ENCODE measurements at places on chromosomes 1 and 21.
A peak's percentile ranks its signal among the peaks of the same experiment; 100 is the strongest.

DNA sequence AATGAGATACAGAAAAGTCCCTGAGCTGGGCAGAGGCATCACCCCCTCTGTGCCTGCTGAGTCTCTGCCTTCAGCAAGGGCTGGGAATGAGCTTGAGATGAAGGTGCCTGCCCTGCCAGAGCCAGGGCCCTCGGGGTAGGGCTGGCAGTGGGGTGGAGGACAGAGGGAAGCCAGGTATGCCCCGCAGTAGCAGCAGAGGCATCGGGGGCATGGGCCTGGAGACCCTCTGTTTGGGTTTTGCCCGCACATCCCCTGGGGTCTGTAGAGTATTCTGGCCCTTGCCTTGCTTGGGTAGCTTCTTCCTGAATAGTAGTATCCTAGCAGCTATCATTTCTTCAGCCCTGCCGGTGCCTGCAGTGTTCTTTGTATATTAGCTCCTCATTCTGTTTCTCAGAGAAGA is 33.0 kb downstream of the QSOX1 start:
- no peak for DNase-seq

DNA sequence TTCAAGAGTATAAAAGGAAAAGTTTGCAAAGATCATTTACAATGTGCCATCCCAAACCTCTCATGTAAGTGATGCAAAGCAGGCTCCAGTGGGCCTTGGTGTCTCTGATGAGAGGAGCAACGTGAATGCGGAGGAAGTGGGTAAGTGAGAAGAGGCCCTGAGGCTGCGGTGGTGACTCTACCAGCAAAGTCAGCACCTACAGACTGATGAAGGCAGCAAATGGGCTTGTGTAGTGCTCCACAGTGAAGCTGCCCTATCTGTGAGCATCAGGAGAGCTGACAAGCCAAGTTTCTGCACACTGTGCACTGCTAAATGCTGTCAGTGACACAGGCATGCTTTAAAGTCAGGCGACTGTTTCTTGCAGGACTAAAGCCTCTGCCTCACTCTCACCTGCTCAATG is 15.6 kb upstream of the RAP1A start:
- peak; percentile 66 for DNase-seq

DNA sequence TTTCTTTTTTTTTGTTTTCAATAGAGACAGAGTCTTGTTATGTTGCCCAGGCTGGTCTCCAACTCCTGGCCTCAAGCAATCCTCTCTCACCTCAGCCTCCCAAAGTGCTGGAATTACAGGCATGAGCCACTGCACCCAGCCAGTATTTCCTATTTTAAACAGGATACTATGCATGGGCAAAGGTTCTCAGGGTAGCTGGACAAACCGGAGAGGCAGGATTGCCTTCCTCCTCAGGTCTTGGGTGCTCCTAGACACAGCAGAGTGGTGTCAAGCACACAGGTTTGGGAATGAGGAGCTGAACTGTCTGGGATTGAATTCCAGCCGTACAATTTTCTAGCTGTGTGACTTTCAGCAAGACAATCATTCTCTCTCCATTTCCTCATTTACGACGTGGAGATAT is 22.9 kb upstream of the HNRNPU start:
- DNase-seq, result no peak

GRCh38 chr1:43438006-43438405 is 15.7 kb downstream of the HYI start:
- DNase-seq, result no peak

DNA sequence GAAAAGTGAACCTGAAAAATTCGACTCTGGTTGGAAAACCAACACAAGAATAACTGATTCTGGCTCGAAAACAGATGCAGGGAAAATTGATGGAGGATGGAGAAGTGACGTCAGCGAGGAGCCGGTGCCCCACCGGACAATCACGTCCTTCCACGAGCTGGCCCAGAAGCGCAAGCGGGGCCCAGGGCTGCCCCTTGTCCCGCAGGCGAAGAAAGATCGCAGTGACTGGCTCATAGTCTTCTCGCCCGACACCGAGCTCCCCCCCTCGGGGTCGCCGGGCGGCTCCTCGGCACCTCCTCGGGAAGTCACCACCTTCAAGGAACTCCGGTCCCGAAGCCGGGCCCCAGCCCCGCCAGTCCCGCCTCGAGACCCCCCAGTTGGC is 1.9 kb downstream of the RUSC1 start:
- no peak for DNase-seq

- no peak for DNase-seq
These were observed 73.7 kb upstream of the ST6GALNAC5 start for GRCh38 chr1:76793594-76793993.

DNA sequence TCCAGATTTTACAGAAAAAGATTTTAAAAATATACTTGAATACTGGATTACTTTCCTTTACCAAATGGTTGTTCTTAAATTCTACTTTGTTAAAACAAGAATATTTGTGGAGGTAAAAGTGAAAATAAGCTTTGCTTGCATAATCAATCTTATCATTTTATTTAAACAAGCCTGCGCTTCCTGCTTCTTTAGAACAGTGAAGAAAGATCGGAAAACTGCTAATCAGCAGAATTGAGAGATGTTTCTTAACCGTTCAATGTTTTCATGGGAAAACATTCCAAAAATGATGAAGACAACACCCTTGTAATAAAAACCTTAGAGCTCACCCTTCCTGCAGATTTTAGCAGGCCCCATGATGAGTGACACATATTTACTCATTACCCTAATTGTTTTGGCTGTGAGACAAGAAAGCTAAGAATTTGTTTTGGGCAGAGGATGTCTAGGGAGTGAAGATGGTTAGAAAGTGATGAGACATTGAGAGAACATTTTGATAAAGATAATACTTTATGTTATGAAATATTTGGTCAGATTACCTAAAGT is 72.6 kb downstream of the TPR start:
- no peak for DNase-seq

DNA sequence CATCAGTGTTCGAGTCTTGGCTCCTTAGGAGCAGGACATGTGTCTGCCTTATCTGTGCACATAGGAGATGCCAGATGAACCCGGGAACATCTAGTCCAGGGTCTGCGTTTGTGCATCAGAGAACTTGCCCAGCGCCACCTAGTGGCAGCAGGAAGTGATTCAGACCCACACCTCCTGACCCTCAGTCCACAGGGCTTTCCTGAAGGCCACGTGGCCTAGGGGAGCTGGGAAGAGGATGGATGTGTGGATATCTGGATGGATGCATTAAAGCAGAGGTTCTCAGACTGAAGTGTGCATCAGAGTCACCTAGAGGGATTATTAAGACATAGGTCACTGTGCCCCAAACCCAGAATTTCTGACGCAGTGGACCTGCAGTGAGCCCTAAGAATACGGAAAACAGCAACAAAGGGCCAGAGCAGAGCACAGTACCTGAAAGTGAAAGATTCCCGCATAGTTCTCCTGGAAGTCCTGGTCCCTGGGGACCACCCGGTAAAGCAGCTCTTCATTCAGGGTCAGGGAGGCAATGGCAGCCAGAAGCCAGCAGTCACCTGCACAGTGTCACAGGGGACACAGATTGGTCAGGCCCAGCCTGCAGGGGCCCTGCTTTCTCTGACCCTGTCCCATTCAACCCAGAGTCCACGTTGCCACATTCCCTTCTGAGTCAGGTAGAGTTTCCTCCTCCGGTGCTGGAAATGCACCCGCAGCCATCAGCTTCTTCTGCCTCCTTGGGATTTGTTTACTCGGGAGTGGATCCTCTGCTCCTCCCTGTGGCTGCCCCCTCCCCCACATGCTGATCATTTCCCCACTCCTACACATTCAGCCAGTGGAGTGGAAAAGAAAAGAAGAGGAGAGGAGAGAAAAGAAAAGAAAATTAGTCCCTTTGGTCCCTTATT is 37.0 kb downstream of the CAPN8 start:
- peak; percentile 13 for DNase-seq

GRCh38 chr21:25188677-25189079 is 418.6 kb downstream of the MRPL39 start:
- DNase-seq, result no peak

DNA sequence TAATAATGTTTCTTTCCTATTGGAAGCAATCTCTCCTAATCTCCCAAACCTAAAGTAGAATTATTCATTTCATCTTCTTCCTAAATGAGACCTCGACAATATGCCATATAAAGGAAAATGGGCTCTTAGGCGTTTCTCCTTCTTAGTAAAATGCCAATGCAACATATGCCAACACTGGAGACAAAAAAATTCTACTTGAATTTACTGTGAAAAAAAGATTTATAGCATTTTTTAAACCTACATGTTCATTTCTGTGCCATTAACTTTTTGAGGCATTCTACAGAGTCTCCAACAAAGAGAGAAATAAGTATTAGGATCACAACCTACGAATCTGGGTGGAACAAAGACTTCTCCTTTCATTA is 1.3 kb downstream of the WDR47 start:
- no peak for DNase-seq

- no peak for DNase-seq
These were observed 22.6 kb downstream of the CLCA1 start for GRCh38 chr1:86491171-86491950.

DNA sequence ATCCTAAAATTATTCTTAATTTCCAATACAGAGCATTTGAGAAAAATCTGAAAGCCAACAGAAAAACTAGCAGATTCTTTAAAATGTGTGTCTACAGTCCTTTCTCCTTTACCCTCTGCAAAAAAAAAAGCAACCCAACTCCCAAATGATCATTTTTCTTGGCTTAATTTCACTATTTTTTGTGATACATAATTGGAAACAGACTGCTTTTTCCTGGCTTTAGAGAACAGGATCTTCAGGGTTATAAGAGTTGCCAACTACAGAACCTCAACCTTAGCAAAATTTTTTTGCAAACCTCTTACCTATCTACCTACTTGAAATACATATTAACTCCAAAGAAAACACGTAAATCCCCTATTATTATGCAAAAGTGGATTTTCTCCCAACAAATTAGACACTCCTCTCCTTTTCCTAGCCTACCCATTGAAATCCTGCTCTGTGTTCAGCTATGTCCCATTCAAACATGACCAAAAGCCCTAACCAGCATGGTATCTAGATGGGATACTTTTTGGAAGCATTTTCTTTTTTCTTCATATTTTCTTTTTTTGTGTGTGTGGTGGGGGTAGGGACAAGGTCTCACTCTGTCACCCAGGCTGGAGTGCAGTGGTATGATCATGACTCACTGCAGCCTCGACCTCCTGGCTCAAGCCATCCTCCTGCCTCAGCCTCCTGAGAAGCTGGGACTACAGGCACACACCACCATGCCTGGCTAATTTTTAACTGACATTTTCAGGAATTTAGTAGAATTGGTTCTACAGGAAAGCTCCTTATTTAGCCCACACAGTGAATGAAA is 9.0 kb downstream of the TGFBR3 start:
- DNase-seq, result no peak

DNA sequence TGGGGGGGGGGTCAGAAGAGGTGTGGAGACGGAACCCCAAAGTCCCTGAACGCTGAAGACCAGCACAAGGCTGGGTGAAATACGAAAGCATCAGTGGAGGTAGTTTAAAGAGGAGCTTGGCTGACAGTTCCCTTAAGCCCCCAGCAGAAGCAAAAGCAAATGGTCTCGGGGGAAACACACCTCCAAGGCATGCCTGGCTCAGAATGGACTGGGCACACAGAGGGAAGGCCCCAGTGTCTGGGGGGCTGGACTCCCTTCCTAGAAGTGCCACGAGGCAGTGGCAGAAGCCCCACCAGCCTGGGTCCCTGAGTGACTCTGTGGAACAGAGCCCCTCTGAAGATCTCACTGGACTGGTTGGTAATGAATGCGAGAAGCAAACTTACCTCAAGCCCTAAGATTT is 43.9 kb downstream of the UBE2G2 start:
- no peak for DNase-seq

DNA sequence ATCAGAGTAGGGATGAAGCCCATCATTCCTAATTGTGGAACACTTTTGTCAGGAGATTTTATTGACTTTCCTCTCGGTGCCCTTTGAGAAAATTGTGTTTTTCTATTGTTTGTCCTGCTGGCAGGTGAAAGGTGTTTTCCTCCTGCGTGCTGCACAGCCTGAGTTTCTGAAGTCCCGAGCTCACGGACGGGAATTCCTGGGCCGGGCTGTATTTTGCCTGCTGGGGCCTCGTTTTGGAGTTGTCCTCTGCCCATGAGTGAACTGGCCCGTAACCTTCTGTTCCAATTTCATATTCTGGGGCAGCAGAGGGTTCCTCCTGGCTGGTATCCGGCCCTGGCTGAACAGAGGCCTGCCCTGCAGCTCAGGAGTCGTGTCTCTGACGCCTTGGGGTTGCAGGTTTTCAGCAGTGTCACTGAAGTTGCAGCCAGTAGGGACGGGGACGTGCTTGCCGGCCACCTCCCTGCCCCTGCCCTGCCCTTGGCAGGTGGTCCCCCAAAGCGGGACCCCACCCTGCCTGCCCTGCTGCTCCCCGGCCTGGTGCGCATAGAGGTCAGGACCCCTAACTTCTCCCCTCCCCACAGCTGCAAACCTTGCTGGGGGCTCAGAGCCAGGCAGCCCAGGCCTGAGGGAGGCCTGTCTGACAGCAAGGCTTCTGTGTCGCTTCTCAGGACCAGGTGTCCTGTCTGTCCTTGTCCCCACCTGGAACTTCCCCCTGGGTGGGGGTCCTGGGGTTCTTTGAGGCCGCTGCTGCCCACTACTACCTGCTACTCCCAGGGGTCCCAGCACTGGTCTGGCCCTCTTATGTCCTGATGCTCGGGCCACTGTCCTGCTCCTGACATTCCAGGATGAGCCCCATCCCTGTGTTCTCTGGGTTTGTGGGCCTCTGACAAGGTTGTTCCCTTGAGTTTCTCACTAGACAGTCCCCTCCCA is 49.0 kb downstream of the SLX9 start:
- no peak for DNase-seq

DNA sequence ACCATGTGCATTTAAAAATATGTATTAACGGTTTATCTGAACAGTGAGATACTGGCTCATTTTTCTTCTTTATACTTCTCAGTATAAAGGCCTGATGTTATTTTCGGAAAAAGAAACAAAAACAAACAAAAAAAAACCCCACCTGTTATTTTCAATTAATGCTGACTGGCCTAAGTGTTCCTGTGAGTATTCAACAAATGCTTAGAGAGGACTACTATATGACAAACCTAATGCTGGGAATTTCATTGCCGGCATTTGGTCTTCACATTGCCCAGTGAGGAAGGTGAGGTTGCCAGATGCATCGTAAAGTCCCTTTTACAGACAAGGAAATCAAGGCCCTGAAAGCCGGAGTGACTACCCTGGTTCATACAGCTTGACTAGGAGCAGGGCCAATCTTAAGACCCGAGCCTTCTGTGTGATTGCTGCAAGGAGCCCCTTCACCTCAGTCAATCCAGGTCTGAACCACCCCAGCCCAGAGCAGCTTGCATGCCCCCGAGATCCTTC is 599 bp downstream of the MRPL24 start:
- no peak for DNase-seq

- DNase-seq, result no peak
These were observed 5.5 kb upstream of the FH start for GRCh38 chr1:241525026-241525425.

DNA sequence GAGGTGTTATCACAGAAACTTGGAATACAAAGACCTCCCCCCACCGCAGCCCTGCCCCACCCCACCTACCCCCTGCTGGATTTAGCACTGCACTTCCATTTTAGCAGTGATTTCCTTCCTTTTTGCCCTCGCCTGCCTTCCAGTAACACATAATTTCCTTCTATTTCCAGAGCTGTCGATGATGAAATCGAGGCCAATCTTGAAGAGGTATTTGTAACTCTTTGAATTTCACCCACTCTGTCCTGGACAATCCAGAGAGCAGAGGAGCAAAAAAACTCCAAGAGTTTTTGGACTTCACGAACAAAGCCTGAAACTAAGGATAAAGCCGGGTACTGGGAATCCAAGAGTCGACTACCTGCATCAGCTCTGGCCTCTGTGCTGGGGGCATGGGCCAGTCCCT is 49.1 kb downstream of the CAPN2 start:
- DNase-seq, result no peak

Data from effector memory CD8-positive, alpha-beta T cell (primary cell).